ENCODE measurements at places on chromosomes 4 and X.

GRCh38 chr4:16122784-16123183, 39.0 kb upstream of the PROM1 start:
- DNase-seq, result no peak

DNA sequence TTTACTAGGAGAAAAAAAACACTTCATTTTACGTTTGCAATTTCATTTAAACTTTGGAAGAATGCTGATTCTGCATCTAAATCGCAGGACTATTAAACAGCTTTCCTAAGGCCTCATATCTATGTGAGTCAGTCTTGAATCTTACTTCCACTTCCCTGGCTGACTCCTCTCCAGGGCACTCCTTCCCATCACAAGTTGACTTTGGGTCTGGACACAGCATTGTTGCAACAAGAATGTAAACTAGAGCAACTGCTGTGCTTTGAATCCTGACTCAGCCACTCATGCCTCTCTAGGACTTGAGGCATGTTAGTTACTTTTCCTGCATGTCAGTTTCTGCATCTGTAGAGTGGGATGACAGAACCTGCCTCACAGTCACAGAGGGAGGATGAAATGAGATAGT, 413.8 kb downstream of the FAT4 start:
- no peak for DNase-seq

DNA sequence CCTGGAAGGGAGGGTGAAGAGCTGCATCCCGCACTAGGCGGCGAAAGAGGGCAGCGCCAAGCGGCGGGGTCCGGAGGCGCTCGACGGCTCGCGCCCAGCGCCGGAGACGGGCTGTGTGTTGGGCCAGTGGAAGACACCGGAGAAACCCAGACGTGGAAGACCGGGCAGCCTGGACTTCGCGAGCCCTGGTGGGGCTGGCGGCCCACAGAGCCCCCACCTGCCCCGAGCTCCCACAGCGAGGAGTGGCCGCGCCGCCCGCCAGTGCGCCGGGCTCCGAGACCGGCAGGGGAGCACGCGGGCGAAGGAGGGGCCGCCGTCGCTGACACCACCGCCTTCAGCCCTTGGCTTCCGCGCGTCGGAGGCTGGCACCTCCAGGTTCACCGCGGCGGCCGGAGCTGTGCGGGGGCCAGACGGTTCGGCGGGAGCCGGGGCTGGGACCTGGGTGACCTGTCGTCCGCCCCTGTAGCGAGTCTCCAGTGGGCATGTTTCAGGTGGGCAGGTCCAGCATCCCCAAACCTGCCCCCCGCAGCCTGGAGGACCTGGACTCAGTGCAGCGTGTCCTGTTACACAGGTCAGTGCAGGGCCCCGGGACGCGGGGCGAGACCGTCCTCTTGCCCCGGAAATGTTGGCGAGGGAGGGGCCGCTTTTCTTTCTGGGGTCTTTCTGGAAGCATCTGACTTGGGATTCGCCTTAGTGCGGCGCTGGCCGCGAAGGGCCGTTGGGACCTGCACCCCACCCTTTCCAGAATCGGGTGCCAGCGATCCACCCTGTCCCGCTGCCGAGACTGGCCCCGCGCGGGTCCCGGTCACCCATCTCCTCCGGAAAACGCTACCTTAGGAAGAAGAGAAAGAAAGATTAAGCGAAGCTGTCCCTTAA, 9.6 kb upstream of the INTU start:
- peak; percentile 27 for DNase-seq

DNA sequence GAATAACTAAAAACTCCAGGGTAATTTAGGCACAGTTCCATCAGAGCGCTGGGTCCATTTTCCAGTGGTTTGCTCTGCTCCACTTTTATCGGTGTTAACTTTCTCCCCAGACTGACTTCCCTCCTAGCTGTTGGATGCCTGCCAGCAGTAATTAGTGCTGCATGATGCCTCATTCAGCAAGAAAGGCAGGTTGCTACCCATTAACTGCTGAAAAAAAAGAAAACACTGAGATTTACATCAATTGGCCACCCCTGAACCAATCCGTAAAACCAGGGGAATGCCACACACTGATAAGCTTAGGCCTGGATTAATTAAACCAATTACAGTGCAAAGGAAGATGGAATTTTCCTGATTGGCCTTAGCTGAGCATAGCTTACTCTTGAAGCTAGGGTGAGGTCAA, 182.4 kb upstream of the CXXC4 start:
- peak; percentile 33 for DNase-seq

DNA sequence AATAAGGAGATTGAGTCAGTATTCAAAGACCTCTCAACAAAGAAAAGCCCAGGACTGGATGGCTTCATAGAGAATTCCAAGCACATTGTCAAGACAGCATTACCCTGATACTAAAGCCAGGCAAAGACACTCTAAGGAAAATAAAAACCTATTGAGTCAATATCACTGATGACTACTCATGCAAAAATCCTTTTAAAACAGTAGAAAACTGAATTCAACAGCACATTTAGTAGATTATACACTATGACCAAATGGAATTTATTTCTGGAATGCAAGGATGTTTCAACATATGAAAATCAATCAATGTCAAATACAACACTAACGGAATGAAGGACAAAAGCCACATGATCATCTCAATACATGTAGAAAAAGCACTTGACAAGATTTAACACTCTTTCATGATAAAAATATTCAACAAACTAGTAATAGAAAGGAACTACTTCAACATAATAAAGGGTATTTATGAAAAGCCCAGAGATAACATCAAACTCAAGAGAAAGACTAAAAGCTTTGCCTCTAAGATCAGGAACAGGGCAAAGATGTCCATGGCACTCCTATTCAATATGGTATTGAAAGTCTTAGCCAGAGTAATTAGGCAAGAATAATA, 633.3 kb downstream of the ANKRD50 start:
- DNase-seq, result no peak

DNA sequence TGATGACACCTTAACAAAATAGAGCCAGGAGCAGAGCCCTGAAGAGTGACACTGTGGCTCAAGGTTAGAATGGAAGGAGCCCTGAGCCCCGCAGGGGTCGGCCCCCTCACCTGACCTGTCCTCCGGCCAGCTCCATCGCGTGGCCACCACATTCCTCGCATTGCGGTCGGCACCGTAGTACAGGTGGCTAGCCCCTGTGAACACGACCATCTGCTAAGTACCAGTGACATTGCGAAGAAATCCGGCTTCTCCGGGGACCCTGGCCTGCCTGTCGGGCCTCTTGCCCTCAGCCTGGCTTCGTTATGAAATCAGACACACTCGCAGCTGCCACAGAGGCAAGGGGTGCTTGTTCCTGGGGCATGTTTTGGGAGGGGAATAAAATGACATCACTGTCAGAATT, 179.0 kb downstream of the AFAP1 start:
- no peak for DNase-seq

DNA sequence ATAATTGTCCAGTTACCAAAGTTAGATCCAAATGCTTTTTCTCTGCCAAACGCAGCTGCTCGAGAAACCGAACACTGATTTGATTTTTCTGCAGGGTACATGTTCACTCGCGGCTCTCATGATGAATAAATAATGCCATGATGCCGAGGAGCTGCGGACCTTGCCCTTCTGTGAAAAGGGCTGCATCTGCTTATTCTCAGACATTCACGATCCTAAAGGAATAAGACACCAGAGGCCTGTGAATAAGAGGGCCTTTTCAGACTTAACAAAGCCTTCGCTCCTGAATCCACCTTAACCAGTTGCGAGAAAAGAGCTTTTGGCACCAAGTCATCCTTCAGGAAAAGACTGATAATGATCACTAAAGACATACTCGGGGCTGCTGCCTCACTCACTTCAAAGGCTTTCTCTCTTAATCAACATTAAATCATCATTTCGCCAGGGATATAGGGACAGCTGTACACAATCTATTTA, 147.5 kb downstream of the FBXO8 start:
- DNase-seq, result no peak

GRCh38 chr4:58734030-58734674, 1624.0 kb upstream of the IGFBP7 start:
- no peak for DNase-seq
